ENCODE measurements at places on chromosomes 2 and 18. TPM values are rescaled to one million over a fixed set of nuclear protein-coding genes. Genes with fewer than 3 reads are reported as not detected.

CROCC2 gene
- not detected for total RNA-seq

COBLL1 gene
- total RNA-seq: 5.7 TPM

NTSR2 gene
- not detected for total RNA-seq

KCTD1 gene
- 11.5 TPM for total RNA-seq

RASGRP3 gene
- total RNA-seq: 8.4 TPM

TDRD15 gene
- under 0.01 TPM for total RNA-seq

CNDP1 gene
- total RNA-seq: not detected

SLC9A2 gene
- under 0.01 TPM for total RNA-seq

CPLX4 gene
- not detected for total RNA-seq

RNF125 gene
- 0.09 TPM for total RNA-seq

NOP58 gene
- 66.0 TPM for total RNA-seq

ASNSD1 gene
- 59.7 TPM for total RNA-seq

IGFBP5 gene
- total RNA-seq: 52.9 TPM

Data from endothelial cell of coronary artery (primary cell).